ENCODE measurements at places on chromosomes 5 and 9.
A peak's percentile ranks its signal among the peaks of the same experiment; 100 is the strongest.

DNA sequence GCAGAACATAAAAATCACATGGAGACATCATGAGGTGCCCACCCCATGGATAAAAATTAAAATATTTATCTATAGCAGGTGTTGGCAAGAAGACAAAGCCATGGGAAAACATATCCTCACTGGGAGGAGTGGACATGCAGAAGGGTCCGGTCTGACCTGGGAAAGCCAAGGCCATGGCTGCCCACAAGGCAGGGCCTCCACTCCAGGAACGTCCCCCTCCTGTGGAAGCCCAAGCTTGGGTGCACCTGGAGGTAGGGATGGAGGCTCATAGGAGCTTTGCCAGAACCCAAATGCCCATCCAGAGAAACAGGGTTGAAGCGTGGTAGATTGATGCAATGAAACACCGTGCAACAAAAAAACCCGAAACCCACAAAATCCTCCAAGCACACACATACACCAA, 81.4 kb upstream of the COL5A1 start:
- no peak for DNase-seq

DNA sequence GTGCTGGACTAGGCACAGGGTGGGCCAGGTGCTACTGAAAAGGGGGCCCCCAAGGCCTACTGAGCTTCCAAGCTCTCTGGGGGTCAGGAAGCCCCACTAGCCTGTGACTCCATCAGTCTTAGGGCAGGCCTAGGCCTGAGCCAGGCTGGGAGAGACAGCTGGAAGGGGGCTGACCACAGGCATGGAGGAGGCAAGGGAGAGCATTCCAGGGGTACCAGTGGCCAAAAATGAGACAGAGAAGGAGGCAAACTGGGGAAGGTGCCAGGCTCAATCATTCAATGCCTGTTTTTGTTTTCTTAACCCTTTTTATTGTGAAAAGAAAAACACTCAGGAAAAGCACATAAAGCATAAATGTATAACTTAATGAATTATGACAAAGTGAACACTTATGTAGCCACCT, 26.2 kb upstream of the TCF7 start:
- DNase-seq: no peak

DNA sequence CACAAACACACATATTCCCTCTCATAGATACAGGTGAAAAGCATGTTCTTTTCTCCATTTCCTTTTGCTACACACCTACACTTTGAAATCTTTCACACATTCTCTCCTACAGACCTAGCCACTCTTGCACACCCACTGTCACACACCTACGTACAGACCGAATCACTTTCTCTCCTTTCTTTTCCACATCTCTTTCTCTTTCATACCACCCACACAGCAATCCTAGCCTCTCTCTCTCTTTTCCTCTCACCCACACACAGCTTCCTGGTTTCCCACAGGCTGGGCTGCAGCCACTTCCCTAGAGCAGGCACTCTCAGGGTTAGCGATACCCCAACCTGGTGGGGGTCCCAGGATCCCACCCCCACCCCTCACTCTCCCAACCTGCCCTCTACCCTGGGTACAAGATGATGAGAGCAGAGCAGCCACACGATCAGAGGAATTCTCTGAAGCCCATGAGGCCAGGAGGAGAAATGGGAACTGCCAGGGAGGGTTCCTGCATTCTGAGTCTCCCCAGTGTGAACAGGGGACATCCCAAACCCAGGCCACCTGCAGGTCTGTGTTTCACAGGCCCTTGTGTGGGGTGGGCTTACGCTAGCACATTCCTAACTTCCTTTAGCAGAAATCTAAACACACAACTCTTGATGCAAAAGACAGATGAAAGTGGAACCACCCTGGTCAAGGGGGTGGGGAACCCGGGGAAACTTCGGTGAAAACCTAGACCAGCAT, 17.1 kb upstream of the SYNPO start:
- no peak for DNase-seq

GRCh38 chr9:81724242-81724889, 35.0 kb upstream of the TLE1 start:
- DNase-seq: no peak

DNA sequence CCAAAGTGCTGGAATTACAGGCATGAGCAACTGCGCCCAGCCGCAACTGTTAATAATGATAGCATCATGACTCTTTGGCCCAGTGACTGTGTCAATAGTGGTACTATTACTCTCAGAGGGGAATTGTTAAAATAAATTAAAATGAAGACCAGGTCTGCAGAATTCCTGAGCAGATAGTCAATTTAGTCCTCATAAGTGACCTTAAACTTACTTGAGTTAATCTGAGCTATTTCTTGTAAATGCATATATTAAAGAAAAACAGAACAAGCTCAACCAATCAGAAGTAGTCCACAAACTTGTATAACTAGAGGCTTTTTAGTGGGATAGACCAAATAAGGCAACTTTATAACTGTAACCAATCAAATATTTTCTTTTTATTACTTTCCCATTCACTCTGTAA, 1.7 kb upstream of the RECK start:
- DNase-seq: no peak

DNA sequence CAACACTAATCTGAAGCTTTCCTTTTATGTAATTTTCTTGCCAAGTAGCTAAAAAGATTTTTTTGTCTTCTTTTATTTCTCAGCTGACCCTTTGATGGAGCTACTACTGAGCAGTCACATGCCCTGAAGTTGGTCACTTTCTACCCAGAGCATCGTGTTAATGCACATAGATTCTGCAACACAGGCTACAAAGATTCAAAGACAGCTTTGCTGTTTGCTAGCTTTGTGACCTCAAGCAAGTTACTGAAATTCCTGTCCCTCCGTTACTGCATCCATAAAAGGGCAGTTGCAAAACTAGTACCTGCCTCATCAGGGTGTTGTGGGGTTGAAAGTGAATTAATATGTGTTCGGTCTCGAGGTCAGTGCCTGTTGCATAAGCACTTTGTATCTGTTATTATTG, 179.9 kb downstream of the GAS1 start:
- DNase-seq: no peak

- no peak for DNase-seq
Observed at GRCh38 chr5:96641368-96642280, 20.6 kb upstream of the CAST start.

DNA sequence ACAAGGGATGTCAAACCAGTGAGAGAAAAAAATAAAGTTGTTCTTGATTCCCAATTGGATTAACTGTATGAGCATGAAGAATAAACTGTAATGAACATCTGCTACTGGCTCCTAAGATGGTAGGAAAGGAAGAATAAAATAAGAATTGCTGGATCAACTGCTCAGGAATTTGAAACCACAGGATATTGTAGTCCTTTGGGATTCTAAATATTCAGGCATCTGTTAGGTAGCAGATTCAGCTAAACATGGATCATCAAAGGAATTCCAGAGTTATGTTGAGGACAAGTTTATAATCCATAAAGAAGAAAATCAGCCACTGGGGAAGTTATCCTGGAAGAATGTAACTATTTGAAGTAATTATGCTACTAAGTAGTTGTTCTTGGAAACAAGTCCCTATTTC, 65.8 kb downstream of the ISL1 start:
- DNase-seq: no peak

DNA sequence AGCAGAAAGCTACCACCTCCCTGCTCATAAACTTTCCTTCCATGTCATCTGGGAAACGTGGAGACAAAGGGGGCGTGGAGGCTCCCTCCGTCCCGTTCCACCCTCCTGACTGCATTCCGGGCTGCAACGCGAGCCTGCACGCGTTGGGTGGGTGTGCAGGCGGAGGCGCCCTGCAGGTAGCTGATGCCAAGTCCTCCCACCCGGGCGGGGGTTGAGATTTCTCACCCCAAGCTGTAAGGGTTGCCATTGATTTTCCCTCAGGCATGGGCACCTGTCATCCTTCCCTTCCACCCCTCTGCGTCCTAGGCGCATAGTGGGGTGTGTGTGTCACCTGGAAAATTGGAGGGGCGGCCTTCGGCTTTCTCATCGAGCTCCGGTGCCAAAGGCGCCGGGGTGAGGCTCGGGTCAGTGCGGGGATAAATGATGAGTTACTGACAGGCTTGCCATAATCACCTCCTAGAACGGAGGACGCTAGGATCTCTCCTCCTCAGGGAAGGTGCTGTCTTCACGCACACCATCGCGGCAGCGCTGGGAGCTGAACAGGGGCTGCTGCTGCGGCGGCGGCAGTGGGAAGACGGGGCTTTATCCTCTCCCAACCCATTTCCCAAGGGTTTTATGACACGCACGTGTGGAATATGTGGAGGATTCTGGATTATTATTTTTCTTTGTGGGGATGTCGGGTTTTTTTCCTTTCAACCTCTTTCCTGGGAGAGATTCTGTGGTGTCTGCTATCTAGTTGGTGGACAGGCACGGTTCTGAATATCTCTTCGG, 973 bp downstream of the PLPPR1 start:
- DNase-seq: no peak

GRCh38 chr9:107675351-107676259, 186.0 kb upstream of the KLF4 start:
- no peak for DNase-seq

DNA sequence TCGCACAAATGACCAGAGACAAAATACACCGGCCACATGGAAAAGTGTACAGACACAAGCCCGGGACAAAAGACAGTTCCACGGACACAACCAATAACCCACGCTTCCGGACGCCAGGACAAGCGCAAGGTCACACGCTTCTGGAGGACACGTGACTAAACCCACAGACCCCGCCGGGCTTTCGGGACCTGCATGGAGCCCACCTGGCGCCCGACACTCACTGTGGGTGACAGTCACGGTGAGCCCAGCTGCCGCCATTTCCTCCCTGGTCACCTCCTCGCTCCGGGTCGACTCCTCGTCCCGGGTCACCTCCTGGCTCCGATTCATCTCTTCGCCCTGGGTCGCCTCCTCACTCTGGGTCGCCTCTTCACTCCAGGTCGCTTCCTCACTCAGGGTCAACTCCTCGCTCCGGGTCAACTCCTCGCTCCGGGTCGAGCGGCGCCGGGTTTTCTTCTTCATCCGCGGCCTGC, 470 bp downstream of the BAG1 start:
- DNase-seq: peak; percentile 6

DNA sequence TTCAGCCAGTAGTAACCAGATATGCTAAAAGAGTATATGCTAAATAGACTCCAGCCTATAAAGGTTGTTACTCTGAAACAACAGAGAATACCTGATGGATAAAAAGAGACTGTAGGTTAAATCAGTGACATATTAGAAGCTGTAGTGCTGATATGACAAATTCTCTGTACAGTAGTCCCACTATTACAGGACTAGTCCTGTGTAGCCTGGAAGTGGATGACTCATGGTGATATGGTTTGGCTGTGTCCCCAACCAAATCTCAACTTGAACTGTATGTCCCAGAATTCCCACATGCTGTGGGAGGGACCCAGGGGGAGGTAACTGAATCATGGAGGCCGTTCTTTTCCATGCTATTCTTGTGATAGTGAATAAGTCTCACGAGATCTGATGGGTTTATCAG, 276.2 kb upstream of the POU5F2 start:
- DNase-seq: no peak

DNA sequence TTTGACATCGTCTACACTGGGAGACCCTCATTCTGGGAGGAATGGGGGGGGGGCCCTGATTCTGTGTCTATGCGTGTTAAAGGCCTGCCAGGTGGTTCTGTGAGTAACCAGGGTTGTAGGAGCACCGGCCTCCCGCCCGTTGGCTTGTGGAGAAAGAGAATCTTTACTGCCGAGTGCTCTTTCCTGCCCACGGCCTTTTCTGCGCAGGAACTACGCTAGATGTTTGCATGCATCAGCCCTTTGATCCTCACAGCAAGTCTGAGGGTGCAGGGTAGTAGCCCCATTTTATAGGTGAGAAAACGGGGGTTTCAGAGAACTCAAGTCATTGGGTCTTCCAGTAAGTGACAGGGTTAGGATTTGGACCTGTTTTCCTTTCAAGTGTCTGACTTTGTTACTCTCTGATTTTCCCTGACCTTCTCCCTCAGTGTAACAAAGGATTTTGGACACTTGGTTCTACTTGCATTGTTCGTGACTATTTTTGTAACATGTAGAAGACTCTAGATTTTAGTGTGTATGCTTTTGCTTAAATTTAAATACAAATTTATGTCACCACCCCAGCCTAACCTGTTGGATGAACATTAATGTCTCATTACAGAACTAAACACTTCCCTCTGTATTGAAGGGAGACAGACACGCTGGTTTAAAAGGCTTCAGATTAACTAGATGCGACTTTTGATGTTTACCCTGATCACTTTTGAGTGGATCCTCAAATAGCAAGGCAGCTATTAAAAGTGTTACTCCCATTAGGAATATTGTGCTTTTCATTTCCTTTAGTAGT, 22.0 kb downstream of the MAST4 start:
- no peak for DNase-seq

DNA sequence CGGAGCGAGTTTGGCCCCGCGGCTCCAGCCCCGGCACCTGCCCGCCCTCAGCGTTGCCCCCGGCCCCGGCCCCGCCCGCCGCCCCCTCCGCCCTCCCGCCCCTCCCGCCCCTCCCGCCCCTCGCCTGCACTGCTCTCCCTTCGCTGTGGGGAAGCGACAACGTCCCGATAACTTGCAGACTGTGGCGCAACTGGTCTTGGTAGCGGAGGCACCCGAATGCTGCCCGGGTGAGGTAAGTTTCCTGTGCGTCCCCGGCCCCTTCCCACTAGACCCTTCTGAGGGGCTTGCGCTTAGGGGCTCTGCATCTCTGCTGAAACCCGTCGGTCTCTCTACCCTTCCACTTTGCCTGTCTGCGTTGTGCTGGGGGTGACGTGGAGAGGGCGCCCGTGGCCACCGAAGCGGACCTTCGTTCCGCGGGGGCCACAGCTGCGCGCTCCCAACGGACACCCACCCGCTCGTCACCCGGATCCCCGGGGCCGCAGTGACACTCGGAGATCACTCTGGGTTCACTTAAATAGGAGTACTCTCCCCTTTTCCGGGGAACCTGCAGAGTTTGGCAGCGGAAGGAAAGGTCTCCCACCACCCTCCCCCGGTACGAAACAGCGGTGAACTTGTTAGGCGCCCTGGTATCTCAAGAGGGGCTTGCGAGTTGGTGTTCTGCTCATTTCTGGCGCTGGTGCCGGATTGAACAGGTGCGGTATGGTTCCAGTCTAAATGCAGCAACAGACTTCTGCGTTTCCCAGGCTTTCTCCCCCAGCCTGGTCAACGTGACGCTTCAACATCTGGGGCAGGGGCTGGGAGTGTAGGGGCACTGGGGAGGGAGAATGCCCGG, 707 bp downstream of the PIP5K1B start:
- no peak for DNase-seq

DNA sequence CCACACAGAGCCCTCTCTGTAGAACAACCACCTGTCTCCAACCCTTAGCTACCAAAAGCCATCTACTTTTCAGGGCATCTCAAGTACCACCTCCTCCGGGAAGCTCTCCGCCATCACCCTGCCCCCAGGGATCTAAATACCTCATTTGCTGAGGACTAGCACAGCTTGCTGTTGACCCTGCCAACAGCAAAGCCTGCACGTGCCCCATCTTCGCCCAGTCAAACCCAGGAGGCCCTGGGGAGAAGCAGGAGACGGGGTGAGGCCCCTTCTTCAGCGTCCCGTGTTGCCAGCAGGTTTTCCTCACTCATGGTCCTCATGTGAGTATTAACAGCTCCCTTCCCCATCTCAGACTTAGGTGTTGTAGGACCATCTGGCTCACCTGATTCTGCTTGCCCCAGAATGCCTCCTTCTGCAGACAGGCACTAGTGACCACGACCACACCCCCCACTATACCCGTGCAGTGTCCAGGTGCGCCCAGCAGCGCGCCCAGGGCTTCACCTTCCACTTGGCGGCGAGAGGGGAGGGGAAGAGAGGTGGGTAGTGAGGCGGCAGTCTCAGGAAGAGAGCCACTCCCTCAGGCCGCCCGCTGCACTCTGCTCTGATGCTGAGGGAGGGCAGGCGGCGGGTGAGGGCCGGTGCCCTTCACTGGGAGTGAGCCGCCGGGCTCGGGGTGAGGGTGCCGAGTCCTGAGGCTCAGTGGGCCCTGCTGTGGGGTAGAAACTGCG, 11.1 kb downstream of the VAV2 start:
- no peak for DNase-seq

GRCh38 chr9:81653240-81653639, 36.1 kb downstream of the TLE1 start:
- no peak for DNase-seq
